ENCODE measurements at places on chromosomes 2 and 18. TPM values are rescaled to one million over a fixed set of nuclear protein-coding genes. Genes with fewer than 3 reads are reported as not detected.

DNA sequence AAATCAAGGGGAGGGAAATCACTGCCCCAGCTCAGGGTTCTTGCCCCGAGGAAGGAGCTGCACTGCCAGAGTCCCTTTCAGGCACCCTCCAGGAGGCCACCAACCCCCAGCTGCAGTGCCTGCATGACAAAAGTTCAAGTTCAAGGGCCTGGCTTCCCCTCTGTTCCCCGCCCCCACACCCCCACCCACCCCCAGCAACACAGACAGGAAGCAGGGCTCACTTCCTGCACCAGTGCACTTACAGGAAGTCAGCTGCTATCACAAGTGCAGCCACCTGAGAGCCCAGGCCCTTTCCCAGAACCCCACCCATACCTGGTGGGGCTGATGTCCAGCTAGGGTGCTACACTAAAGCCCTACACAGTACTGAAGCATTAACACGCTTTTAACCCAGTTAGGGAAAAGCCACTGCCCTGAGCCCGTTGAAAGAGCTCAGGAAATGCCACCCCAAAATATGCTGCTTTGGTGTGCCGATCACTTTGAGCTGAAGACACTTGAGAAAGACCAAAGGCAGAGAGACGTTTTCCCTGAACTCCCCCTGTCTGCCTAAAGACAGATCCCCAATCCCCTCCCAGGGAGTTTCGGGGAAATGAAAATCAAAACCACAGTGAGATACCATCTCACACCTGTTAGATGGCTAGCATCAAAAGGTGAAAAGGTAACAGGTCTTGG is 109.9 kb upstream of the CAB39 start:
- DNase-seq = no peak

DNA sequence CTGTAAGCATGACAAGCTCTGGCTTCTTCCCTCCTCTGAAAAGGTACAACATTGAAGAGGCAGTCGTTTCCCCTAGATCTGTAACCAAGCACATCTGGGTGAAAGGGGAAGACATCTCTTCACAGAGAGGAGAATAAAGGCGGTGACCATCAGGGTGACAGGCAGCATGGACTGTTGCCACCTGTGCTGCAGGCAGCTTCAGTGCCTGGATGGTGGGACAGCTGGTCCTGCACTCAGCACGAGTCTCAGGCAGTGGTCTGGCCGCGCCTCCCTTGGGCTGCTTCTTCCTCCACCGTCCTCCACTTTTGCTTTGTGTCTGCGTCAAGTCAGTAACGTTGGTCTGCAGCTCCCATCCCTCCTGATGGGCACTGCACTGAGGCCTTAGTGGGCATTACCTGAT is 264.4 kb downstream of the NEDD4L start:
- no peak for DNase-seq

GRCh38 chr2:55844986-55845385 is 78.6 kb downstream of the EFEMP1 start:
- no peak for DNase-seq

- no peak for DNase-seq
These were observed 480.2 kb upstream of the ACVR2A start for GRCh38 chr2:147364597-147364996.

The C1QL2 gene
- total RNA-seq = not detected
